Frontal cortex (tissue), 4 donors: ENCODE measurements at places on chromosomes 1 and 21.

GRCh38 chr1:206812471-206812870 is 40.2 kb upstream of the IL10 start:
- DNase-seq, result no peak

- DNase-seq, result no peak
Measured at GRCh38 chr1:229224308-229224707, 46.6 kb upstream of the RAB4A start.

DNA sequence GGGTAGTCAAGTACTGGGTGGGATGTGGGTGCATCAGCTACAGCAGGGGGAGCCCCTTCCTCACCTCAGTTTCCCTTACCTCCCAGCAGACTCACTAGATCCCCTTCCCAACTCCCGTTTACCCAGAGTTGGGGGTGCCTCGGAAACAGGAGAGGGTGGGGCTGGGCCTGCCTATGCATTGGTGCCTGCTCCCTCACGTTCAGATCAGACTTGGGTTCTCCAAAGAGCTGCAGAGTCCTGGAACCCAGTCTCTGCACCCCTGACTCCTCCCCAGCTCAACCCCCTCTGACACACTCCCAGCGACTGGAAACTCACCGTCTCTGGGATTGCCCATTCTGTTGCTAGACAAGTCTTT is 6.0 kb downstream of the FOXO6 start:
- DNase-seq, result peak; percentile 7

DNA sequence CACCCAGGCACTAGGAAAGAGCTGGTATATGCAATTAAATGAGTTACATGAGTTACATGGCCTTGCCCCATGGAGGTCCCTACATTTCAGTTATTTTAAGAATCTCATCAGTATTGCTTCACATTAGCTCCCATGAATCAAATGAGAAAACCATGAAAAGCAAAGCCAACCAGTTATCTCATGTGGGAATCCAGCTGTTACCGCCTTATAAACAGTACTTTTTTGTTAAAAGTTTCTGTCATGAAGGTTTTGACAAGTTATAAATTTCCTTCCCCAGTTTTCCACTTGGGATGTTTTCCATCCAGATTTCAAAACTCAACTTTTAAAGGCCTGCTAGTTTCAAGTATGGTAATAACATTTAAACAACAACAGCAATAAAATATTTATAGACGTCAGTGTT is 544.8 kb downstream of the NUF2 start:
- DNase-seq, result no peak

- no peak for DNase-seq
Measured at GRCh38 chr1:116246174-116246573, 126.9 kb upstream of the ATP1A1 start.

GRCh38 chr1:46687093-46687659 is 15.5 kb downstream of the TEX38 start:
- DNase-seq, result no peak

DNA sequence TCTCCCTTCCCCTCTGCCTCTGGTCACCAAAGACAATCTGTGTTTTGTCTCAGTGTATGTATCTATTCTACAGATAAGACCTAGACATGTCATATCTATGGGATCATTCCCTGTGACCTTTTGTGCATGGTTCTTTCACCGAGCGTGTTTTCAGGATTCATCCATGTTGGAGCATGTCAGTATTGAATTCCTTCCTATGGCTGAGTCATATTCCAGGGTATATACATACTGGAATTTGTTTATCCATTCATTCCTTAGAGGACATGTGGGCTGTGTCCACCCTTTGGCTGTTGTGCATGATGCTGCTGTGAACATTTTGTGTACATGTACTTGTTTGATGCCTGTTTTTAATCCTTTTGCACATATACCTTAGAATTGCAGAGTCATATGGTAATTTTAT is 69.9 kb downstream of the NFASC start:
- no peak for DNase-seq
